ENCODE measurements at places on chromosomes 16 and 17.

DNA sequence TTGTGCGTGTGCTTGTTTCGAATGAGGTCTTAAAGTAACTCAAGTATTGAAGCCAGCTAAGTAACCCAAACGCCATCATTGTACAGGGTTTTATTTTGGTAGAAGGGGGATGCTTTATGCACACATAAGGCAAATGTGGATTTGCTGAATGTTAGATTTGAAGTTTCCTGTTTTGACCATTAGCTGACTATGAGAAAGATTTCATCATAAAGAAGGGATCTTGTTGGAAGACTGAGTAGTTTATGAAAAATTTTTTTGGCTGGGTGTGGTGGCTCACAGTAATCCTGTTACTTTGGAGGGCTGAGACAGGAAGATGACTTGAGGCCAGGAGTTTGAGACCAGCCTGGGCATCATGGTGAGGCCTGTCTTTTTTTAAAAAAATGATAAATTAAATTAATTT is 10.0 kb upstream of the ZFP3 start:
- no peak for DNase-seq

- no peak for DNase-seq
These were observed 513 bp upstream of the TBX21 start for GRCh38 chr17:47732399-47733046.

DNA sequence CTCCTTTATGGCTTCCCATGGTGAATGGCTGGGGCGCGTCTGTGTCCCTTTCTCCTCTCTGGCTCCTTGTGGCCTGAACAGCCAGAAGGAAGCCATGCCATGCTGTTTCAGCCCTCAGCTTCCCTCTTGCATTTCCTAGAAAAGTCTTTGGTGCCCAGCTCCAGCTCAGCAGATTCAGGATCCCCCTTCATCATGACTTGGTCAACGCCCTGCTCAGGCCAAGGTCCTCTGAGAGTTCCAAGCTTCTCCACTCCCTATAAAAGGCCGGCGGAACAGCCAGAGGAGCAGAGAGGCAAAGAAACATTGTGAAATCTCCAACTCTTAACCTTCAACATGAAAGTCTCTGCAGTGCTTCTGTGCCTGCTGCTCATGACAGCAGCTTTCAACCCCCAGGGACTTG is at the start of gene CCL13:
CCL13 (plus strand) TSS at position 287 of the 400 bp plus-strand sequence; CDS start at position 334, 47 bp downstream.
- DNase-seq: no peak

- DNase-seq: no peak
These were observed 130.4 kb upstream of the MPHOSPH6 start for GRCh38 chr16:82300374-82300951.

DNA sequence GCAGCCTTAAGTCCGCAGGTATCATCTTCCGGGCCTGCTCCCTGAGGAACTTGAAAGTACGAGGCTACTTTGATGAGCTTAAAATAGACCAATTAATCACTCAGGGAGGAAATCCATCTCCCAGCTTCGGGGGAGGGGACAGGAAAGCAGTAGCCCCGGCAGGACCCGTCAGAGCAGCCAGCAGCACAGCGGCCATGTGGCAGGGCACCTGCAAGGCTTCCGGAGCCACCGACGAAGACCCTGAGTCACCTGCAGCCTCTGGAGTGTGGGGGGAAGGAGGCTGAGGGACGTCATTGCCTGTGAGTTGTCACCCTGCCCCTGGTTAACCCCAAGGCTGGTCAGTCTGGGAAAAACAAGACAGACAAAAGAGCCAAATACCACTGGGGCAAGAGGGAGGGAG is 4.4 kb upstream of the CYB561 start:
- no peak for DNase-seq

GRCh38 chr16:28879261-28879840 is 1.1 kb downstream of the ATP2A1 start:
- no peak for DNase-seq
